Ecto neural progenitor cell (in vitro differentiated cells): ENCODE measurements at places on chromosomes 5 and 9.
A peak's percentile ranks its signal among the peaks of the same experiment; 100 is the strongest.

GRCh38 chr5:42825422-42826148 is 13.9 kb upstream of the SELENOP start:
- DNase-seq = no peak

DNA sequence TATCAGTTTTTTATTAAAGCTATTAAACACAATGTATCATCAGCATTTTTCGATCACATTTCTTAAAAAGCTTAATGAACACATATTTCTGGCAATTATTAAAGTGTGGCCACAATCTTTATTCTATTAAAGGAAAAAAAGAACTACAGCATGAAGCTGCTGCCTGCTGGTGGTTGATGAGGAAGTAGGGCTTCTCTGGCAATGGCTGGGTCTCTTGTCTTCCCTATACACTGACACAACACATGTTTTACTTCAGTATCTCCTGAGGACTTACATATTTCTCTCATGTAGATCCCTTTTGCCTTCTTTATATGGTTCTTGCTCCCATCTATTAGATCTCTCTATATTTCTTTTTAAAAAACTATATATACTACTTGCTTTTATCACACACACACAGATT is 590.7 kb downstream of the RAB3C start:
- no peak for DNase-seq

DNA sequence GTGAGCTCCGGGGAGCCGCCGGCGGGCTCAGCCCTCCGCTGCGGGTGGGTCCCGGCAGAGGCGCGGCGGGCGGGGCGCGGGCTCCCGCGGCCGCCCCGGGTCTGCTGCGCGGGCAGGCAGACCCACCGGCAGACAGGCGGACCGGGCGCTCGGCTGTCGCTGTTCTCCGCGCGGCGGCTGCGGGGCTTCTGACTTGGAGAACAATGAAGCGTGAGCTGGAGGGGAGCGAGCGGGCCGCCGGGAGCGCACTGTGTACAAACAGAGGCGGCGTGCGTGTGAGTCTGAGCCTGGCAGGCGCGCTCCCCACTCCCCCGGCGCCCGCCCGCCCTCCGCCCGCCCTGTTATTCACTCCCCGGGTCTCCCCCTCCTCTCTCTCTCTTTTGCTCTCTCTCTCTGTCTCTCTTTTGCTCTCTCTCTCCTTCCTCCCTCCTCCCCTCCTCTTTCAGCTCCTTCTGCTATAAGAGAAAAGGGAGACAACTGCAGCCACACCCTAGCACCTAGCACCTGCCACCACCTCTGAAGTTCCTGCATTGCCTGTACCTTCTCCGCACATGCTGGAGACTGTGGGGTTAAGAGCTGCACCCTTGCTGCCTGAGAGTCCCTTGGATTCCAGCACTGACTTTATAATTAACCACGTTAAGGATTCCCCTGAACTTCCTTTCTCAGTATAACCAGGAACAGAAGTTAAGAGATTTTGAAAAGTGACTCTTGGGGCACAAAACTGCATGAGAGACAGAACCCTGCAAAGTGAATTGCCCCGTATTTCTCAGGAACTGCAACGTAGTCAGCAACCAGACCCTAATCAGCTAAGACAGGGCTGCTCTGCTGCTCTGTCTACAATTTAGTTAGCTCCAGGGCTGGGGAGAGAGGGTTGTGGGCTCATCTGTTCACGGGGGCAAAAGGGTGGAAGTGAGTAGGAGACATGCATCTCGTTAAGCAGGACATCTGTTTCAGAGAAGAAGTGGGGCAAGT is at the start of gene EDIL3:
EDIL3 (minus strand) TSS at position 277 of the 972 bp plus-strand sequence. CDS start 506 bp downstream, outside the sequence.
- DNase-seq = peak; percentile 87

GRCh38 chr9:3820643-3821042 is 294.8 kb upstream of the RFX3 start:
- no peak for DNase-seq

DNA sequence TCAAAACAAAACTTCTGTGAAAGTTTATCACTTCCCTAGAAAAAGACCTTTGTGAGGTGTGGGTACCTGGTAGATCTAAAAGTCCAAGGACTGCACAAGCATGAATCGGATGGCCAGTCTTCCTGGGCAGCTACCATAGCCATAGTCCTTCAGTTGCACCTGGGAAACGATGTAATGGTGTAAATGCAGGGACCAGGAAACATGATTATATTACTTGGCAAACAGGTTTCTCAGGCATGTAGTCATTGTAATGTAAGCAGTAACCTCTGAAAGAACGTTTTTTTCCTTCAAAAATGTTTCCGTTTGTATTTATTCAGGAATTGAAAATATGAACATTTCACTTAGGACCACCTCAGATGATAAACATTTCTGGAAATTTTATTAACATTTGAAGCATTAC is 433.4 kb downstream of the DTWD2 start:
- DNase-seq = no peak

DNA sequence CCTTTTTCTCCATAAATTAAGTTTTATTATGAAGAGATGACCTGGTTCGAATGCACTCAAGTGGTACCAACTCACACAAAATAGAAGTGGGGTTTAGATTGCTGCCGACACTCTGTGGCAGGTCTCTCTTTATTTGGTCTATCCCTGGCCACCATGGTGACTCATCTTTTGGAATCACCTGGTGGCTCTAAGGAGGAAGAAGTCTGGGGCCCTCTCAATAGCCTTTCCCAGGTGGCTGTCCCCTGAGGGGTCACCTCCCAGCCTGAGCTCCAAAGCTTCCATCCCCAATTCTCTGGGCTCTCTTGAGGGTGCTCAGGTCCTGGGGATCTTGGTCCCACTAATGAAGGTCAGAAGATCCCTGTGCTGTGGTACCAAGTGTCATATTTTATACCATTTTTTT is 136.8 kb downstream of the MVB12B start:
- no peak for DNase-seq

GRCh38 chr5:88882276-88883038 is 527 bp downstream of the MEF2C start:
- no peak for DNase-seq

- DNase-seq = no peak
Measured at GRCh38 chr9:126394802-126395201, 68.2 kb downstream of the MVB12B start.

DNA sequence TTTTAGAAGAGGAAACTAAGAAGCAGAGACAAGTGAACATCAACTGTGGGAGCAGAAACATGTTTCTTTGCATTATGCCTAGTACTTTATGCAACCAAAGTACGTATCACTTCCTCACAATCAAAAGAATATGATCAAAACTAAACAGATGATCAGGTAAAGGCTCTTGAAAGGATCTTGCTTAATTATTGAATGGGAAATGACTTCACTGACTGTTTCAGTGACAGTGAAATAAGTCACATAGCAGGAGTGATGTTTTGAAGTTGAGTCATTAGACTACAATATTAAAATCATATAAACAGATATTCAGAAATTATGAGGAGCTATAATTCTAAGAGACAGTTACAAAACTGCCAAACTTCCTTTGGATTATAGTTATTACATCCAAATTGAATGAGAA is 527.3 kb downstream of the MTRR start:
- DNase-seq = no peak

DNA sequence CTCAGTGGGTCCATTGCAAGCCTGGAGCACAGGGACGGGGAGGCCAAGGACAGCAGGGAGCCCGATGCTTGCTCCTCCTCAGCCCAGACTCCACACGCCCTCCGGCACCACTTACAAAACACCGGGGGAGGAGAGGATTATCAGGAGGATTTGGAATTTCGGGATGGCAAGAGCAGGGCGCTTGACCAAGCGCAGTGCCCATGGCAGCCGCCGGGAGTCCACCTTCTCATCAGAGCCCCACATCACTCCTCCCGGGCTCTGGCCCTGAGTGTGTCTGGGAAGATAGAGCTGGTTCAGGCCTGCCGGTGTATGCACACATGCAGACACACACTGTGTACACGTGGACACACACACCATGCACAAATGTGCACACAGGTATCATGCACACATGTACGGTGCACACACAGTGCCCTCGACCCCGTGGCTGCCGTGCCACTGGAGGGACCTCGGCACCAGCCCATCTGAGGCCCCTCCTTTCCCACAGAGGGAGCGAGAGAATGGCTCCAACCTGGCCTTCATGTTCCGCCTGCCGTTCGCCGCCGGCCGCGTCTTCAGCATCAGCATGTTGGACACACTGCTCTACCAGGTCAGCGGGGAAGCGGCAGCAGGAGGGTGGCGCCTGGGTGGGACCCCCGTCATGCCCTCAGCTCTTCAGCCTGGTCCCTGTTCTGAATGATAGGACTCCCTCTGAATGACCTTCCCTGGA is 81.7 kb downstream of the KCNT1 start:
- no peak for DNase-seq

DNA sequence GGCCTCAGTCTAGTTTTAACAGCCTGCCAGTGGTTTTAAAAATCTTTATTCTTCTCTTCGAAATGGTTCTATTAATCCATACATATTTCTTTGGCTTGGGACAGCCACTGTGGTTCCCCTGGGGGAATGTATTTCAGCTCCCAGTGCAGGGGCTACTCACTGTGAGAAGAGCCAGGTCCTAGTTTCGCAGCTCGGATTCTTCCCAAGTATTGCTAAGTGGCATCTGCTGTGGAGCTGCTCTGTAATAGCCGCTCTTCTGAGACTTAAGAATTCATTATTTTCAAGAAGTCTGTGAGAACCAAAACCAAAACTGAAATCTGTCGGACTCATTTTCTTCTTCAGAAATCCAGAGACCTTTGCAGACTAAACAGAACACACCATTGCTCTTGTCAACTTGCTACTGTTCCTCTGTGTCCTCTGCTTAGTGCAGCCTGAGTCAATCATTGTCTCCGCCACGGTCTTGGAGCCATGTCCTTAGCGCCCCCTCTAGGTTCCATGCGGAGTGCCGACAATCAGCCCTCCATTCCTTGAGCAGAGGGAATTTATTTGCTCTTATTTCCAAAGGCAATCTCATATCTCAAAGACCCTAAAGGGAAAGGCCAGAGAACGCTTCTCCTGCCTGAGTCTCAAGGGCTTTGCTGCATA is 478.2 kb downstream of the SPATA31D1 start:
- DNase-seq = peak; percentile 70
